ENCODE measurements at places on chromosomes 3 and 15.

GRCh38 chr15:93825682-93826081 is 405.7 kb upstream of the MCTP2 start:
- no peak for DNase-seq

DNA sequence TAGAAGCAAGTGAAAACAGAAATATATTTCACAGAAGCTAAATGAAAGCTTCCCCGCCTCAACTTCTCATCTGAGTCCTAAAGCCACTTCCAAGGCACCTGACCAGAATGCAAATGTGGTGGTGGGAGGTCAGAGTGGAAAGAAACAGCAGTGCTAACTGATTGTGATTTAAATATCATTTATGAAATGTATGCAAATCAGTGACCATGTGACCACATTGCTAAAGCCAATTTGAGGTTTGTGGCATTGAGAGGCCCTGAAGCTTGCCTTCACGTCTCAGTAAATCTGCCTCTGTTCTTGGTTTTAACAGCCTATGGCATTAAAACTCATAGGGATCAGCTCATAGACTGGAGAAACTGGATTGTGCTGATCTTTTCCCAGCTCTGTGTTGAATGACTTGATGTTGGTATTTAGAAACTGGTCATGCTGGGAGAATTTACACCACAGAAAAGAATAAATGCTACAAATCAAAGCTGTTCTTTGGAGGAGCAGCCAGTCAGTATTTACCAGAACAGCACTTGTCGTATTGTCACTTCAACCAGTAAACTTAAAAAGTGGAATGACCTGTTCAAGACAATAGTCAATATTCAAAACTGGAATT is 481.4 kb upstream of the ALCAM start:
- no peak for DNase-seq

- no peak for DNase-seq
These were observed 117.4 kb upstream of the ZBED2 start for GRCh38 chr3:111712294-111713167.

GRCh38 chr3:61669668-61670299 is 108.4 kb downstream of the PTPRG start:
- no peak for DNase-seq

- no peak for DNase-seq
These were observed 617.4 kb downstream of the CADM2 start for GRCh38 chr3:85576091-85576690.

DNA sequence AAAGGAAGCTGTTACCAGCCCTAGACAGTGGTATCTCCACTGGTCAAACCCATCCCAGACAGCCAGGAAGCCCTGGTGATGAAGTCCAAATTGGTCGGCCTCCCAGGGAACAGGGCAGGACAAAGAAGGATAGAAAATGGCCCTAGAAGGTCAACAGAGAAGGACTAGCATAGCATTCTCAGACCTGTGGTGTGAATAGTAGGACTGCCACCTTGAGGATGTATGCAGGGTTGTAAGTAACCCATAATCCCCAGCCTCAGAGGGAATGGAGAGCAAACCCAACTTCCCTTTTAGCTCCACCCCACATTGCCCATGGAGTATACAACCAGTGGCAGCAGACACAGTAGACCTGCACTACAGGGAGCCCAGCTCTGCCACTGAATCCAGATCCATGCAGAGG is 68.6 kb upstream of the EIF1B start:
- DNase-seq = no peak

- DNase-seq = no peak
These were observed 6.9 kb downstream of the TUSC7 start for GRCh38 chr3:116716490-116716889.

GRCh38 chr3:85846940-85847339 is 888.2 kb downstream of the CADM2 start:
- DNase-seq = no peak

GRCh38 chr3:15284121-15284889 is 48.1 kb downstream of the SH3BP5 start:
- no peak for DNase-seq

GRCh38 chr3:160224811-160225175 is 429 bp upstream of the C3orf80 start:
- DNase-seq = no peak

DNA sequence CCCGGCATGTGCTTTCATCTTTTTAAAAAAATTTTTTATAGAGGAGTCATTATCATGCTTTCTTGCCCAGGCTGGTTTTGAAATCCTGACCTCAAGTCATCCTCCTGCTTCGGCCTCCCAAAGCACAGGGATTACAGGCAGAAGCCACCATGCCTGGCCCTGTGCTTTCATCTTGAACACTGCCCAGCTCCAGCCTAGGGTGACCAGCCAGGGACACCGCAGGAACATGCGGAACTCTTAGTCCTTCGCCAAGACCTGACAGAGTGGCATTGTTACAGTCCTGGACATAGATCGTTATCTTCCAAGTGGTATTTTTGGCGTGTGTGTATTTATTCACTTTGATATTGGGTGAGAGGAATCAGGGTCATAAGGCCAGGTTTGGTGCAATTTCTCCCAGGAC is 7.9 kb upstream of the FURIN start:
- no peak for DNase-seq

DNA sequence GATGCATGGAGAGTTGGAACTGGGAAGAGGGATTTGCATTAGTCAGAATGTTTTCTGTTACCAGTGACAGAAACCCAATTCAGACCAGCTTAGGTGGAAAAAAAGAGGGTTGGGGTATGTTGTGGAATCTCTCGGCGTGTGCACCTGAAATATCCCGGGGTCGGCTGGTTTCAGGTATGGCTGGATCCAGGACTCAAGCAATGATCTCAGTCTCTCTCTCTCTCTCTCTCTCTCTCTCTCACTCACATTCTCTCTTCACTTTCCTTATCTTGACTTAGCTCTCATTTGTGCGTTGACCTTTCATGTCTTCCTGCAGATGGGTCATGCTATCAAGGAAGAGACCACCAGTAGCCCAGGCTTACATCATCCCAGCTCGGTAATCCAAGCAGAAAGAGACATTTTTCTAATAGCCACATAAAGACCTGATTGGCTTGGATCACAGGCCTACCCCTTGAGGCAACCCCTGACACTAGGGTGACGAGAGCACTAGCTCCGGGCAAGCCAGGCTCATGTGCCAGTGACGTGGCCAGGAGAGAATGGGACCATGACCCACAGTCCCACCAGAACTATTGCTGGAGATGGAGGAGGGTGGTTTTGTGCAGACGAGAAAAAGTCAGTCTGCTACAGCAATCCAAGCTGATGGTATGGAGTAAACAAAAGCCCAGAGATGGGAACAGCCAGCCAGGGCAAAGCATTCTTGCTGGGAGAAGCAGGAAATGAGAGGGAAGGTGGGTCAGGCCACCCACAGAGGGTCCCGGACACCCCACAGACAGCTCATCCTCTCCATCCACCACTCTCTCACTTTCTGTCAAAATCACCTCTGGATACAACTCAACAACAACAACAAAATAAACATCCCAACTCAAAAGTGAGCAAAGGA is 91.7 kb downstream of the CHSY1 start:
- DNase-seq = no peak

DNA sequence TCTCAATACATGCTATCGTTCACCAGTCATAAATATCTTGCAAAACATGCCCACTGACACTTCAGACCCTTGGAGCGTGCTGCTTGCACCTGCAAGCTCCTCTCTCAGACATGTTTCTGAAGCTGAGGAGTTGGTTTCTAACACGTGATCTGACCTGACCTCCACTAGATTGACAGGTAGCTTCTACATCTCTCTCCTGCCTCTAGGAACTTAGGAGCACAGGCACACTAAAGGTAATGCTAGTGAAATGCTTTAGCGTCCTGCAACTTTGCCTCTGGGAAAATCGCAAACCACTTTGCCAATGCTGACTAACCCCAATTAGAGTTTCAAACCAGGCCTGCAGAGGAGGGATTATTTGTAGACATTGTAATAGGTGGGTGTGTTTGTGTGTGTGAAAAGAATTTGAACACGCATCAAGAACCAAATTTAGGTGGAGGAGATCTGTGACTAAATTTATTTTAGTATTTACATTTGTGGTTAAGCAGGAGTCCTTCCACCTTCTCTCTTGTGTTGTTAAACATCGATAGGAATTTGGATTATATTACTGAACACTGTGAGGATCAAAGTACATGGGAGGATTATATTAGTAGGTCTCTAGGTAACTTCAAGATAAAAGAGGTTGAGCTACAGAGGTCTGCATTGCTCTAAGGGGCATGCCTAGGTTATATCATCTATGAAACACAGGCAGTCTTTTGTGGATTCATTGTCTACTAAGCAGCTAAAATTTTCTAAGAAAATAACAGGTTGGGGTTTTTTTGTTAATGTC is 86.7 kb upstream of the ZBED2 start:
- DNase-seq = no peak

- no peak for DNase-seq
These were observed 3.3 kb downstream of the WDR49 start for GRCh38 chr3:167650459-167650858.

DNA sequence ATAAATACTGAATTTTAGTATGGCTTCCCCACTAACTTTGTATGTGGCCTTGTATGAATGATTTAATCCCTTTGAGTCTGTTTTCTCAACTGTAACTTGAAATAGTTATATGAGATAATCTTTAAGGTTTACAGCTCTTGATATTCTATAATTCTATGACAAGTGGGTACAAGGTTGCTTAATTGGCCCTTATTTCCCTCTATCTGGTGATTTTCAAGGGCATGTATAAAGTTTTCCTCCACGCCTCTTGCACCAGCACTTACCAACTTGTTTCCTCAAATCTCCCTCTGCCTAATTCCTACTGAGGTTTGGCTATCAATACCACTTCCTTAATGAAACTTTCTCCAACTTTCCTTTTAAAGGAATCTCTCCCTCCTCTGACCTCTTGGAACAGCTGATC is 112.9 kb downstream of the ISL2 start:
- no peak for DNase-seq

GRCh38 chr3:139105154-139105702 is 60.5 kb upstream of the PRR23C start:
- DNase-seq = no peak

- DNase-seq = no peak
These were observed 66.2 kb upstream of the SMAD6 start for GRCh38 chr15:66635817-66636216.

DNA sequence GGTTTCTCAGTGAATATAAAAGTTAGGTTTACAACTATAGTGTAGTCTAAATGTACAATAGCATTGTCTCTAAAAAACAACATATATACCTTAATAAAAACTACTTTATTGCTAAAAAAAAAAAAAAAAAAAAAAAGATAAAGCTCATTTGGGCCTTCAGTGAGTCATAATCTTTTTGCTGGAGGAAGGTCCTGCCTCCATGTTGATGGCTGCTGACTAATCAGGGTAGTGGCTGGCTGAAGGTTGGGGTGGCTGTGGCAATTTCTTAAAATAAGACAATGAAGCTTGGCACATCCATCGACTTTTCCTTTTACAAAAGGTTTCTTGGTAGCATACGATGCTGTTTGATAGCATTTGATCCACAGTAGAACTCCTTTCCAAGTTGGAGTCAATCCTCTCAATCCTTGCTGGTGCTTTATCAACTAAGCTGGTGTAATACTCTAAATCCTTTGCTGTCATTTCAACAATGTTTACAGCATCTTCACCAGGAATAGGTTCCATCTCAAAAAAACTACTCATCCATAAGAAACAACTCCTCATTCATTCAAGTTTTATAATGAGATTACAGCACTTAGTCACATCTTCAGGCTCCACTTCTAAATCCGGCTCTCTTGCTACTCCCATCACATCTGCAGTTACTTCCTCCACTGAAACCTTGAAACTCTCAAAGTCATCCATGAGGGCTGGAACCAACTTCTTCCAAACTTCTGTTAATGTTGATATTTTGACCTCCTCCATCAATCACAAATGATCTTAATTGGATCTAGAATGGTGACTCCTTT is 13.3 kb downstream of the ZNF280D start:
- DNase-seq = no peak

GRCh38 chr3:98325055-98325454 is 28.6 kb upstream of the OR5K4 start:
- DNase-seq = no peak

DNA sequence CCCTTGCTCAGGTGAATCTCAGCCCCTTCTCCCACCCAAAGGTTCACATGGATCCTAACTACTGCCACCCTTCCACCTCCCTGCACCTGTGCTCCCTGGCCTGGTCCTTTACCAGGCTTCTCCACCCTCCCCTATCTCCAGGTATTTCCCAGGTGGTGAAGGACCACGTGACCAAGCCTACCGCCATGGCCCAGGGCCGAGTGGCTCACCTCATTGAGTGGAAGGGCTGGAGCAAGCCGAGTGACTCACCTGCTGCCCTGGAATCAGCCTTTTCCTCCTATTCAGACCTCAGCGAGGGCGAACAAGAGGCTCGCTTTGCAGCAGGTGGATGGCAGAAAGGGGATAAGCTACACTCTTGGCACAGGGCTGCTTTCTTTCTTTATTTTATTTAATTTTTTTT is 4.5 kb downstream of the FAM131A start:
- no peak for DNase-seq

- DNase-seq = no peak
These were observed 399.0 kb upstream of the TPM1 start for GRCh38 chr15:62643572-62643971.

DNA sequence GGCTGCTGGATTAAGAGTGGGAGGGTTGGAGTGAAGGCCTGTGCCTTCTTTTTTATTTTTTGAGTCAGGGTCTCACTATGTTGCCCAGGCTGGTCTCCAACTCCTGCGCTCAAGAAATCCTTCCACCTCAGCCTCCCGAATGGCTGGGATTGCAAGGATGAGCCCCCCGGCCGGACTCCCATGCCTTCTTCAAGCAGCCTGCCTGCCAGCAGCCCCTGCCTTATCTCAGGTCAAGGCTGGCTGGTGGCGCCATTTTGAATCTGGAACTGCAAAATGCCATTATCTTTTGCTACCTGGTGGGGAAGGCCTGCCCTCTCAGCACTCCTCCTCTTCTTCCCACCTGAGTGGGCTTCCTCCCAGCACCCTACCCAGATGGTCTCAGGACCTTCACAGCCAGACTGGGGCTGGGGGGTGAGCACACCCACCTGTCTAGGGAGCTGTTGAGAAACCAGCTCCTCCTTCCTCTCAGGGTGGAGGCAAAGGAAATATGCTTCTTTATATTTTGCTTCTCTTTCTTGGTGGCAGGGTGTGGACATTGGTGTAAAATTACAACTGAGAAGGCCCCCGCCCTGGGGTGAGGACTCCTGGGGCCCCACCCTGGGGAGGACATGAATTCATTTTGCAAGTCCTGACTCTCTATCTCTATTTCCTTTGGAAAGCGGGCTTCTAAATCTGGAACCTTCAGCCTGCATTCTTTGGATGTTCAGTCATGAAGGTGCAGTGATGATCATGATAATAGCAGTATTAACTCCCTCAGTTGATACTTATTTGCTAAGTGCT is 7.7 kb upstream of the FLNB start:
- DNase-seq = no peak

DNA sequence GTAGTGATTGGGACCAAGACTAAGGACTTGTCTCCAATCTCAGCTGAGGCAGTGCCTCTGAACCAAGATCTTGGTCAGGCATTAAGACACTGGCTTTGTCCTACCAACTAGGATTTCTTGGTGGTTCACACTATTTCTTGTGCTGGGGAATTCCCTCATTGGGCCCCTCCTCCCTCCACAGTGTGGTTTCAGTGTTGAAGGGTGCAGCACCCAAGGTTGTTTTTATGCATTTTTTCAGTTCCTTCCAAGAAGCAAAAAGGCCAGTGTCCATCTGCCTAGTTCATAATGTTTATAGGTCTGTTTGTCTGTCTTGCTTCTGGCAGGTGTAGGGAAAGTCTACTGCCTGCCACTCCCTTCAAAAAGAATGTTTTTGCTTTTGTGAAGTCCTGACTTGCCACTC is 10.6 kb upstream of the ITPKA start:
- DNase-seq = no peak

All from cortex of kidney (tissue), 1 donor.